ENCODE measurements at places on chromosomes 1 and 21.

DNA sequence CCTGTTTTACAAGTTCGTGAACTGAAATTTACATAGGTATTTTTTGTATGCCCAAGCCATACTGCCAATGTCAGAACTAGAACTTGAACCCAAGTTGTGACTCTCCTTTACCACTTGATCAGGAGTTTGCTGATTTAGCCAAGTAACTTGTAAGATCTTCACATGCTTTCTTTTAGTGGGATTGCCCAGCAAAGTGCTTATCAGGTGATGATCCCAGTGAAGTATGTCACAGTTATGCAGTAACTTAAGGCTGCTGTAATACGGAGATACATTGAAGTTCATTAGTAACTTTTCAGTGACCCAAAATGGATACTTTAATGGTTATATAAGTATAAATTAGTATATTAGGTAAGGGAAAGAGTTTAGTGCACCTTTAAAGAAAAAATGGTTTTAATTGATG lies 3.8 kb downstream of the SRSF11 start:
- no peak for DNase-seq

- DNase-seq: no peak
Observed at GRCh38 chr1:236065509-236066005, 667 bp upstream of the NID1 start.

GRCh38 chr1:167955915-167956314 lies 19.0 kb upstream of the MPC2 start:
- no peak for DNase-seq

DNA sequence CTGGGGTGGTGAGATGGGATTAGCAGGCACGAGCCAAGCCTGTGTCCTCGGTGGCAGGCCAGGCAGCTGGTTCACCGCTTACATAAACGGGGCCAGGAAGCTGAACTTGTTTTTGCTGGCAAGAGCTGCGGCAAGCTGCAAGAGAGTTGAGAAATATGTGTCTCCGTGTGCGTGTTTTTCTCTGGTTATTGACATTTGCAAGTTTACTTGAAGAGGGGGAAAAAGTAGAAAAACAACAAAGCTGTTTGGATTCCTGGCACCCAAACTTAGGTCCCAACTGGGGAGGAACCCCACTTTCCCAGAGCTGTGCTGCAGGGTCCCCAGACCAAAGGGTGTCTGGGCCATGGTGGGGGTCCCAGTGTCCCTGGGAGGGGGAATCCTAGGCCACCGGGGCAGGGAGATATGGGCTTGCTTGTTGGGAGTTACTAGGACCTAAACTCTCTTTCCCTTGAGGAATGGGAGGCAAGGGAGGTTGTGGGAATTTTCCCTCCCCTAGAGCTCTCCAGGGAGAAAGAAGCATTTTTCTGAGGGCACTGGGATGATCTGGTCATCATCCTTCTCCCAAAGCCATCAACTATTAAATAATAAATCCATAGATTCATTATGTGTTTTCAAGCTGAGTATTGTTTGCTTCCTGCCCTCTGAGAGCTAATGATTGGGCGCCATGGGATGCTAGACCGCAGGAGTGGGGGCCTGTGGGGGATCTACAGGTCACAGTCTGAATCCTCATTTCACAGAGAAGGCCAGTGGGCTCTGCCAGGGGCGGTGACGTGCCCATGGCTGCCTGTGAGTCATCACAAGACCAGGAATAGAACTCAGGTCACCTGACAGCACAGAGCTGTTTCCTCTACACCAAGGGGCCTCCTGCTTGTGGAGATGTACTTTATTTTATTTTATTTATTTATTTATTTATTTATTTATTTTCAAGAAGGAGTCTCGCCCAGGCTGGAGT lies 14.8 kb downstream of the IL6R start:
- DNase-seq: no peak

DNA sequence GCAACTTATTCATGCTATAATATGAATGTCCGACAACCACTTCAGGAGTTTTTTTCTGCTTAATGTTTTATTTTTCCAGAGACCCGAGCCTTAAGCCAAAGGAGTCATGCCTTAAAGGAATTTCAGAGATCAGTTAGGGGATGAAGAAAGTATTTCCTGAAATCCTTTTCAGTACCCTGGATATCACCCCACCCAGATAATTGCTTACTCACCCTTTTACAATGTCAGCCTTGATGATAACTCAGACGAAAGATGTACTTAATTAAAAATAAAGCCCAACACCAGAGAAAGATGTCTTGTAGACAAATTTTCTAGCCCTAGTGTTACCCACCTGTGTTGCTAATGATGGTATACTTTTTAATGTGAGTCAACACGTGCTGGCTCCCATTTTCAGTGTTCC lies 124.1 kb downstream of the XCL2 start:
- no peak for DNase-seq

GRCh38 chr1:45554198-45554597 lies 3.6 kb downstream of the AKR1A1 start:
- no peak for DNase-seq

DNA sequence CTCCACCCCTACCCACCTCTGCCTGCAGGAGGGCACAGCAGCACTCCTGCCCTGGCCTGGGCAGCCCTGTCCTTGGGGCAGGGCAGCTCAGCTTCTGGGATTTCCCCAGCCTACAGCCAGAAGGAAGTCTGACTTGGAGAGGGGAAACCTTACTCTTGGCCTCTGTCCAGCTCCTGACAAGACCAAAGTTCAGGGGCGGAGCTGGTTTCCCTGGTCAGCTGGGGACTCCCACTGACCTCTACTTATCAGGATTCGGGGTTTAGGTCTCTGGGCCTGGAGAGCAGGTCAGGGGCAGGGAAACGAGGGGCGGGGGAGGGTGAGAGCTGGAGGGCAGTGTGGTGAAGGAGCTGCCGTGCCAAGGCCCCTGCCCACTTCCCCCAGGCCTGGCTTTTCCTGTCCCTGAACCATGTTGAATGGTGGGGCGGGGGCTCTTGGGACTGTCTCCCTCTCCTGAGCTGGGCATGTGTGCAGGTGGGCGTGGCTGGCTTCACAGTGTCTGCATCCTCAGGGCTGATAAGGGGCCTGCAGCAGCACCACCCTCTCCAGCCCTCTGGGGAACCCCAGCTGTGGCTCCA lies 16.8 kb upstream of the ETV3 start:
- no peak for DNase-seq

GRCh38 chr1:172401477-172401876 lies 19.0 kb upstream of the C1orf105 start:
- DNase-seq: no peak

Measured in activated gamma-delta T cell (primary cell).